LHCN-M2 (cell line): ENCODE measurements at places on chromosomes 11 and 22. TPM values are rescaled to one million over a fixed set of nuclear protein-coding genes. Genes with fewer than 3 reads are reported as not detected.

MRGPRE gene
- total RNA-seq = not detected in 2 replicates

NCAM1 gene
- total RNA-seq = 28.1 and 38.7 TPM in 2 replicates

CDC42BPG gene
- 0.11 TPM in 1 of 2 replicates, not detected in the other for total RNA-seq

SPON1 gene
- total RNA-seq = not detected in 2 replicates

HBD gene
- total RNA-seq = not detected in 2 replicates

TREH gene
- total RNA-seq = not detected in 2 replicates

PHETA2 gene
- 15.7 and 17.6 TPM in 2 replicates for total RNA-seq

ENDOD1 gene
- 26.8 and 30.0 TPM in 2 replicates for total RNA-seq

HOATZ gene
- not detected in 2 replicates for total RNA-seq

PKNOX2 gene
- total RNA-seq = 14.6 and 15.6 TPM in 2 replicates

CASP1 gene
- 4.4 and 6.5 TPM in 2 replicates for total RNA-seq

OR10W1 gene
- not detected in 2 replicates for total RNA-seq

TTLL1 gene
- total RNA-seq = 13.1 and 13.5 TPM in 2 replicates

MRPL11 gene
- total RNA-seq = 49.9 and 57.8 TPM in 2 replicates

TMEM134 gene
- total RNA-seq = 45.6 and 47.5 TPM in 2 replicates

MIOX gene
- not detected in 2 replicates for total RNA-seq
